ENCODE measurements at places on chromosomes 12 and 14.

- DNase-seq = peak; percentile 15
Observed at GRCh38 chr14:45650754-45651153, 397.8 kb upstream of the MIS18BP1 start.

DNA sequence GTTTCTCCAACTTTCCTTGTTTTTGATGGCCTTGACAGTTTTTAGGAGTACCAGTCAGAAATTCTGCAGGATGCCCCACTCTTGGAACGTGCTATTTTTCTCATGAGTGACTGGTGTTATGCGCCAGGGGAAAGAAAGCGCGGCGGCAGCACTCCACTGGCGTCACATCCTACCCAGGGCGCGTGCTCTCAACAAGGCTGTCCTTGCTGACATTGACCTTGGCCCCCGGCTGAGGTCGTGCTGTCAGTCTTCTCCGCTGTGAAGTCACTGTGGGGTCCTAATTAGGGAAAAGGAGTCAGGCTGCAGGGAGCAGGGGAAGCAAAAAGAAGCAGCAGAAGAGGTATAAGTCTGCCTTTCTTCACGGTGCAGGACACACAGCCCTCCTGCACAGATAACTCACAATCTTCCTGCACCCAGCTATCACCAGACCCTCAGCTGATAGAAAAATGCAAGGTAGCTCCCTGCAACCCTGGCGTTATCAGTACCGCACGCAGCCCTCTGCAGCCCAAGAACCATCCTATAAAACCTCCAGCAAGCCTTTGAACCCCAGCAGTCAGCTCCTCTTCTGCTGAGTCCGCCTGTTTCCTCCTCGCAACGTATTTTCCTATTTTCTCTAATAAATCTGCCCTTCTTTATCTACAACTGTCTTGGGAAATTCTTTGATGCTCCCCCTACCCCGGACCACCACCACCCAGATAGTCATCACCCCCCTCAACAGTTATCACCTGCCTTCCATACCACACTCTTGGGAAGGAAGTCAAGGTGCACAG, 48.0 kb upstream of the C14orf180 start:
- no peak for DNase-seq

GRCh38 chr12:94070520-94070919, 77.9 kb upstream of the PLXNC1 start:
- no peak for DNase-seq

DNA sequence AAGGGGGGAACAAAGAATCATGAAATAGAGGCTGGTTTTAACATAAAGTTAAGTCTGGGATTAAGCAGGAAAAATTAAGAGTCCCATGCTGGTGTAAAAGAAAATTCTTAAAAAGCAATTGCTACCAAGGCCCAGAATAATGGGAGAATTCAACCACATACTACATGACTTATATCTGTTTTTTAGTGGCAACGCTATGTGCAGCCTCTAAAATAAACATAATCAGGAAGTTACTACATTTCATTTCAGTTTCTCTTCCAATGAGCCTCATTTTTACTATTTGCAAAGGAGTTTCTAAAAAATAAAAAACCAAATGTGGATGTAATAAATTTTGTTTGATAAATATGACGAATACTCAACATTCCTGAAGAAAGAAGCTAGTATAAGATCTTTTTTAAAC, 58.1 kb downstream of the CPNE8 start:
- DNase-seq = no peak

- no peak for DNase-seq
Observed at GRCh38 chr12:41061192-41061591, 126.9 kb upstream of the PDZRN4 start.

DNA sequence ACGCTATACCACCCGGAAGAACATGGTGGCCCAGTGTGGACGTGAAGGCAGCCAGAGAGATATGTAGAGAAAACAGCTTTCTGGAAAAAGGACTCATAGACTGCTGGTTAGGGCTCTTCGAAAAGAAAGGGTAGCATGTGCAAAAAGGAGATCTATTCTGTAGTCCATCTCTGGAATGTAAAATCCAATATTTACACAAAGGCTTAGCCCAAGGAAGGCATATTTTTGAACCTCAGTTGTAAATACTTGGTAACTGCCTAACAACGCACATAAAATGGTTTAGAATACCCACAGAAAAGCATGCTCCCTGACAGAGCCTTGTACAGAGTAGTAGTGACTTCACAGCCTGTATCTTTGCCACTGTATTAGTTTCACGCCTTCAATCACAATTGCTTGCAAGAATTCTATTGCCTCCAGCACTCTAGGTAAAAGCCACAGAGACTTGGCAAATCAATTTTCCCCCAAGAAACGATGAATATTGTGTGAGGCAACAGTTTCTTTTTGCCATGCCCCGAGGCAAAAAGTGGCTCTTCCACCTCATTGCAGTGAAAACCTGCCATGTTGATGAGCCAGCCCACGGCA, 59.2 kb downstream of the TRIM9 start:
- DNase-seq = peak; percentile 35

DNA sequence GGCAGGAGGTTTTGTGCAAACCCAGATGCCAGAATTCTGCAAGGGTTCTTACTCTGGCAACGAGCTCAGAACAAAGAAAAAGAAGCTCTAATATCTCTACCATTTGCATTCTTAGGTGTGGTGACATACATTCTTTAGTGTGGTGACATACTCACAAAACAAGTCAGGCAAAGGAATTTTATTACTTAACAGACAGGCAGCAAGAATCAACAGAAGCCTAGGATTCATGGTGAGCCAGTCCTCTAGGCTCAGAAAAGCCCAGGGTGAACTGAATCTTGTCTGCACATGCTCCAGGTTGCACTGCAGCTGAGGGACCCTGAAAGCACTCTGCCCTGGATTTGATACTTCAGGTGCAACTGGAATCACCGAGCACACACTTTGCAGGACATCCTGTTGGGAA, 122.4 kb upstream of the PTPRQ start:
- DNase-seq = peak; percentile 22

DNA sequence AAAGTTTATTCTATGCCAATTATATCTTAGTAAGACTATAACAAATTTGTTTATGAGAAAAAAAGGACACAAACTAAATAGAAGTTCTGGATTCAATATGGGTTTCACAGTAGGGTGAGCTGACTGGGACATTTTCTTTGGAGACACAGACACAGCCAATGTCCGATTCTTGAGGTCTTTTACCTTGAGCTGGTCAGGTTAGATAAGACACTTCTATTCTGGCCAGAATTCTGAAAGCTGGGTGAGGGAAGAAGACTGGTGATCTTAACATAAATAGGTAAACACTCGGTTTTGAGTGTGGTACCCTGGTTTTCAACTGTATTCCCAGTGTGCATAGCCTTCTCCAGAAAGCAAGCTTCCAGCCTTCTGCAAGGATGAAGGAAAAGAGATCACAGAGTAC, 10.0 kb downstream of the ATP2B1 start:
- DNase-seq = no peak

DNA sequence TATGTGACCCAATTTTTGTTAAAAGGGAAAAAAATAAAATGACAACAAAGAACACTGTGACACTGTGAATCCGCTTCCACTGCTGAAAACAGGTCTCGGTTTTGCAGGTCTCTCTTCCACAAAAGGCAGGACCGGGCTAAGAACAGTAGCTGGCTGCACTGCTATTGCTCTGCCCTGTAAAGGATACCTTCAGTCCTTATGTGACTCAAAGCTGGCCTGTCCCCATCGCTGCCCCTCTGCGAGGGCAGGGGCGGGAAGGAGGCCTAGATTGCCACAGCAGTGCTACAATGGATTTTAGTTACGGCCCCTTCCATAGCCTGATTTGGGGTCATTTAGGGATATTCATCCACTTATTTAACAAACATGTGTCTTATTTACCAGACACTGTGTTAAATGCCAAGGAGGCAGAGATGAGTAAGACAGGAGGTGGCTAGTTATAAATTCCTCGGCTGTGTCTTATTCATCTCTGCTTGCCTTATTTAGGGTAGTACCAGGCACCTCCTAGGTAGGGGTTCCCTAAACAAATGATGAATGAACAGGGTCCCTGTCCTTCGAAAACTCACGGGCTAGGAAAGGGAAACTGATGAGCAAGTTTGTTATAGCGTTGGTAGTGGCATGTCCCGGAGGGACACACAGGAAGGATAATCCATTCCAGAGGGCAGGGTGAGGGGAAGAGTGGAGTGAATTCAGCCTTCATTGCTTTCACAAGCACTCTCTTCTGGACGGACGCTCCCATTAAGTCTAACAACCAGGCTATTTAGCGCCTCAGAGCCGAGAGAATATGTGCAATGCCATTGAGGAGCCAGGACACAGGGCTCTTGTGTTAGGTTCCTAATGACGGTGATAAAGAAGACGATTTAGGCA, 73.3 kb downstream of the EID3 start:
- peak; percentile 64 for DNase-seq

DNA sequence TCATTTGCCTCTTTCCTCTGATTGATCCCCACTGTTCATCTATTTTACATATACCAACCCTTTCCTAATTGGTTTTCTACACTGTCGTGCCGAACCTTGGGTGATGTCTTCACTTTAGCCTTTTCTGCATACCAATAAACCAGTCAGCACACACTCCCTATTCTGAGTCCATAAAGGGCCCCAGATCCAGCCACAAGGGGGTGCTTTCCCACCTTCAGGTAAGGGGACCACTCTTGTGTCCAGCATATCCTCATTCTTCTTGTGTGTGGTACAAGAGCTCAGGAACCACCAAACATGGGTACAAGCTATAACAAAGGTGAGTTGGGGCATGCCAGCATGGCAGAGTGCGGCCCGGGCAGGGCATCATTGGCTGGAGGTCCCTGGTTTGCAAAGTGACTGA, 859.8 kb downstream of the FSCB start:
- peak; percentile 6 for DNase-seq

GRCh38 chr14:31291210-31291609, 83.6 kb upstream of the HECTD1 start:
- DNase-seq = no peak

- peak; percentile 80 for DNase-seq
Observed at GRCh38 chr14:63853831-63854293, 1.1 kb downstream of the SYNE2 start.

GRCh38 chr12:95259368-95259767, 41.8 kb downstream of the VEZT start:
- DNase-seq = no peak

DNA sequence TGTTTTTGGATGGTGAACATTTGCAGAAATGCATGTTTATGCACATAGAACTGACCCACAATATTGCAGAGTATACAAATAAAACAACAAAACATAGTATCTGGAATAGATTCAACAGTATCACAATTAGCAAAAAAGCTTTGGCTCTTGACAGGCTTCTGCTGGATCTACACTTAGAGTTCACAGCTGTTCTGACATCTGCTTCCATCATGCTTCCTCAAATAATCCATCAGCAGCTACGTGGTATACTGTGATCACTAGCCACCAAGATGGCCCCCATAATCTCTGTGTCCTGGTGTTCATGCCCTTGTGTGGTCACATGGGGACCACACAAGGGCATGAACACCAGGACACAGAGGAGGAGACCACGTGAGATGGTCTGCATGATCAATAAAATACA, 166.6 kb upstream of the CCDC198 start:
- no peak for DNase-seq

GRCh38 chr12:51814311-51815088, 34.0 kb downstream of the FIGNL2 start:
- peak; percentile 85 for DNase-seq

- no peak for DNase-seq
Observed at GRCh38 chr14:68501614-68502052, 291.2 kb downstream of the ZFP36L1 start.

DNA sequence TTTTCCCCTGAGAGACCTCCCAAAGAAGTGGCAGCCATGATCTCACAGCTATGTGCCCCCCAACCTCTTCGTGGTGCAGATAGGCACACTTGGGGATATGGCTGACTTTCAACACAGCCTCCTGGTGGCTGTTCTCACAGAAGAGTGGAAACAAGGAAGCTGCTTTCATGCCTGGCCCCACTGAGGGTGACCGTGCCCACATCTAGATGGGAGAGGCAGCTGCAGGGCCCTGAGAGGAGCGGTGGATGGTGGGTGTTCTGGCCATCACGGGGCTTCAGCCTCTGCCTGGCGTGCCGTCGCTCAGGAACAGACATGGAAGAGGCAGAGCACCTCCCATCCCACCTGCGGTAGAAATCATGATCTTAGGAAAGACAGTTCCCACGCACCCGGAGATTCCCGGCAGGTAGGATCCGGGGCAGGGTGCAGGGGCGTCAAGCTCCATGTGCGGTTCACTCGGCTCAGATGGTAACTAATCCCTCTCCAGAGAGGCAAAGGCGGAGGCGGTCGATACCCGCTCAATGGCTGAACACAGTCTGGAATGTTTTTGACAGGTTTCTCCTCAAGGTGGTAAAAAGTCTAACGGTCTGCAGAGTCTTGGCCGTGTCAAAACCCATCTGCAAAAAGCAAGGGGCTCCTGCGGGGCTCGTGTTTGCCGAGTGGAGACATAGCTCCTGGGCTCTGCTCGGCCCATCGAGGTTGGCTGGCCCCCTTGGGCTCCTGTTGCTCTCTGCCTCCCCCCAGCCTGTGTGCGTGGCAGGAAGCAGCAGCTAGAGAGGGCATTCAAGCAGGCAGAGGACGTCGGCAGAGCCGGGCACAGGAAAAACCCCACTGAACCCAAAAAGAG, 225.2 kb upstream of the RTL1 start:
- no peak for DNase-seq

DNA sequence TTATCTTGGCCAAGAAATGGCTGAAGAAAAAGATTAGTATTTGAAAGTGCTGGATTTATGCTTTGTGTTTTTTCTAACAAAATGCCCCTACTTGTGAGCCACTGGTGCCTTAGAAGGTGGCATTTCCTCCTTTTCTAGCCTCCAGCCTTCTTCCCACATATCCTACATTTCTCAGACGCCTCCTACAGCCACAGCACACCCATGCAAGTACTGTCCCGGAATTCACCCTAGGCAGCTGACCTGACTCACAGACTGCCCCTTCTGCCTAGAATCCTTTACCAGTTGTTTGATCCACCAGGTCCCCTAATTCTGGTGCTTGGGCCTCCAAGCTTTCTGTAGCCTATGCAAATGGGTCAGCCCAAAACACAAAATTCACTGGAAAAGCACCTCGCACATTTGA, 166.0 kb downstream of the FOXN3 start:
- DNase-seq = peak; percentile 4

DNA sequence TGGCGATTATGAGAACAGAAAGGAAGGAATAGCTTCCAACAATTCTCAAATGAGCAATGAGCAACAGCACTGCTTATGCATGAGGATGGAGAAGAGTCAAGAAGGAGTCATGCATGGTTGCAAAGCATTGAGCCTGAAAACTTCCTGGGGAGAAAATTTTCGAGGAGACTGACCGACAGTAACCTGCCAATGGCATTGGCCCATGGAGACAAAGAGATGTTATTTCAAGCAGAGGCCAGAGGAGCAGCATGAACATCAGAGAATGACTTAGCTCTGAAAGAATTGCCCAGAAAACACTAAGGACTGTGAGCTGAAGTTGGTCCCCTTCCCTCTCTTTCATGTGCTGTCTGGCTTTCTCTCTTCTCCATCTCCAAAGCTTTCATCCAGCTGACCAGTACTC, 343.4 kb downstream of the ADAMTS20 start:
- no peak for DNase-seq

DNA sequence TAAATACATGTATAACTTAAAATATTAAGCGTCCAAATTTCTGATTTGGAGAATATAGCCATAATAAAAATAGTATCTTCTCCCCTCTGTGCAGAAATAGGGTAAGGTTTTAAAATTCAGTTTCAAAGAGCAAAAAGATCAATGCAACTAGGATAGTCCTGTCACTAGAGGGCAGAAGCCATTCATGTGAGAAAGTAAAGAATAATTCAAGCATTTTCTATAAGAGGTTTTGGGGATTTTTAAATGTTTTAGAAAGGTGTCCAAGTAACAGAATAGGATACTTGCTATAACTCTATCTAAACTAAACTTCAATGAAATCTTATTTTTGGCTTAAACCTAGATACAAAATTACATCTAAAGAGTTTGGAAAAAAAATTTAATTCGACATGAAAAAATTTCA, 50.3 kb downstream of the ADAMTS20 start:
- peak; percentile 56 for DNase-seq
